ENCODE measurements at places on chromosomes 1 and 21. TPM values are rescaled to one million over a fixed set of nuclear protein-coding genes. Genes with fewer than 3 reads are reported as not detected.

DNA sequence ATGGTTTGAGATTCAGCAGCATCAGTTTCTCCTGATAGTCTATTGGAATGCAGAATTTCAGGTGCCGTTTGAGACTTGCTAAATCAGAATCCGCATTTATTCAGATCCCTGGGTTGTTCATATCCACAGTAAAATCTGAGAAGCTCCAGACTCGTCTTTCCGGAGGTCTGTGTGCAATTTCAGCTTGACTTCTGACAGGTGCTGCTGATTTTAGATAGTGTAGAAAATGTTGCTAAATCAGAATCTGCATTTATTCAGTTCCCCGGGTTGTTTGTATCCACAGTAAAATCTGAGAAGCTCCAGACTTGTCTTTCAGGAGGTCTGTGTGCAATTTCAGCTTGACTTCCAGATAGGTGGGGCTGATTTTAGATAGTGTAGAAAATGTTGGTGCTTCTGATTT, 113.7 kb downstream of the PAPPA2 start:
- DNase-seq = no peak
- H3K4me3 ChIP-seq = no peak overlapping the region
- H3K27ac ChIP-seq = no peak overlapping the region
- H3K36me3 ChIP-seq = no peaks in the 10 kb centered on the region
- H3K4me1 ChIP-seq = no peaks in the 10 kb centered on the region

DNA sequence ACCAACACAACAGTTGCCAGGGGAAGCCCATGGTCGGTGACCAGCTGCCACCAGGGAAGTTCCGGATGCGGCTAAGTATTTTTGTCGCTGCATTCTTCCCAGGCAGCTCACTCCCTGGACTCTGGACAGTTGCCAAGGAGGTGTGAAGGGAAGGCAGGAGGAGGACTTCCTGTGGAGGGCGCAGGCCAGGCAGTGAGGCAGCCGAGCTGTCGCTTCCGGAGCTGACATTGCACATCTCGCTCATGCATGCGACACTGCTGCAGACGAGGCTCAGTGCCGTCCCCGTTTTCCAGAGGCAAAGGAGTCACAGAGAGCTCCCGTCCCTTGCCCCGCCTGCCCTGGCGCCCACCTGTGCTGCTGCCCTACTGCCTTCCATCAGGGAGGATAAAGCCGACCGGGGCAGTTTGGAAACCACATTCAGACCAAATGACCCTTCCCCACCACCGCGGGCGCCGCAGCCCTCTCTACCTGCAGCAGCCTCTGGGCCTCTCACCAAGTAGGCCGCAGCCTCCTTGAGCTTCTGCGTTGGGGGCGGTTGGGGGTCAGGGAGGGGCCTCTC, 81.4 kb downstream of the NENF start:
- H3K27me3 ChIP-seq = peaks cover 11% of the 10 kb centered on the region
- H3K36me3 ChIP-seq = no peaks in the 10 kb centered on the region
- no peak overlapping the region for H3K27ac ChIP-seq
- peak; percentile 58 for DNase-seq
- H3K4me3 ChIP-seq = no peak overlapping the region
- peaks cover 24% of the 10 kb centered on the region for H3K4me1 ChIP-seq

- H3K4me1 ChIP-seq = peaks cover 6% of the 10 kb centered on the region
- H3K27ac ChIP-seq = no peak overlapping the region
These were observed 148.3 kb downstream of the KCNJ6 start for GRCh38 chr21:37767984-37768383.

The ITLN2 gene
- total RNA-seq = not detected

The STYXL2 gene
- 0.82 TPM for total RNA-seq

DNA sequence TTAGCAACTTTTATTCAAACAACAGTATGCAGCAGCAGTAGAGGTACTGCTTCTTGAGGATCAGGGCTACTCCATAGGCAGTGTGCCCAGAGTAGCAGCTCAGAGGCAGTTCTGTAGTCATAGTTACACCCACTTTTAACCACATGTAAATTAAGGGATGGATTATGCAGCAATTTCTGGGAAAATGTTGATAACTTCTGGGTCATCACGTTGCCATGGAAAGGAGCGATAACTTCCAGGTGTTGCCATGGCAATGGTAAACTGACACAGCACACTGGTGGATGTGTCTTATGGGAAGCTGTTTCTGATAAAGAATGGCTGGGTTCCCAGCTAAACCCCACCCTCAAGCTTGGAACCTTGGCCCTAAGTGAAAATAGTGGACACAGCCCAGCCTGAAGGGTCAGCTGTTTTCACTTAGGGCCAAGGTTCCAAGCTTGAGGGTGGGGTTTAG, 29.0 kb upstream of the PLA2G2A start:
- DNase-seq = peak; percentile 62
- H3K4me1 ChIP-seq = no peaks in the 10 kb centered on the region
- no peaks in the 10 kb centered on the region for H3K36me3 ChIP-seq
- no peak overlapping the region for H3K4me3 ChIP-seq
- peaks cover 5% of the 10 kb centered on the region for H3K27me3 ChIP-seq
- no peak overlapping the region for H3K27ac ChIP-seq

DNA sequence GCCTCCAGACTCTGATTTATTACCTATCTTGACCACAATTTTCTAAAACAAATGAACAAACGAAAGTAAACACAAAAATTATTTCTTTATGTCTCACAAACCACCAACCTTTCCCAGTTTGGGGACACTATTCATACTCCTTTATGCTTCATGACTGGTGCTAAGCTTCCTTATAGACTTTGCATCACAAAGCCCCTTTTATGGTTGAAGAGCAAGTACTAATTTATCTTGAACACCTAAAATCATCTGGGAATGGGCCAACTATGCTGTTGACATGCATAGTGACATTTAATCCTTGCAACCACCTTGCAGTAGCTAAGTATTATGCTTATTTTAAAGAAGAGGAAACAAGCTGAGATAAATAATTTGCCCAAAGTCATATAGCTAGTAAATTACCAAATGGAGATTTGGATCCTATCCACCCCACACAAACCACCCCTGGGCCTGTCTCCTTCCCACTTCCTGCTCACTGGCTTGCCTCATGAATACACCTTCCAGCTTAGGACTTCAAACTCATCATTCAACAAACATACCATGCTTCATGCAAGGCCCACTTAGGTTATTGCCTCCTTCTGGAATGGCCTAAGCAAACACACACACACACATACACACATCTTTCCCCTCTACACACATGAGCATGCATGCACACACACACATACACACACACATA, 192.2 kb downstream of the PLPP3 start:
- no peaks in the 10 kb centered on the region for H3K27me3 ChIP-seq
- no peak overlapping the region for H3K4me3 ChIP-seq
- H3K27ac ChIP-seq = no peak overlapping the region
- H3K4me1 ChIP-seq = no peaks in the 10 kb centered on the region

The KISS1 gene
- total RNA-seq = 2.7 TPM

DNA sequence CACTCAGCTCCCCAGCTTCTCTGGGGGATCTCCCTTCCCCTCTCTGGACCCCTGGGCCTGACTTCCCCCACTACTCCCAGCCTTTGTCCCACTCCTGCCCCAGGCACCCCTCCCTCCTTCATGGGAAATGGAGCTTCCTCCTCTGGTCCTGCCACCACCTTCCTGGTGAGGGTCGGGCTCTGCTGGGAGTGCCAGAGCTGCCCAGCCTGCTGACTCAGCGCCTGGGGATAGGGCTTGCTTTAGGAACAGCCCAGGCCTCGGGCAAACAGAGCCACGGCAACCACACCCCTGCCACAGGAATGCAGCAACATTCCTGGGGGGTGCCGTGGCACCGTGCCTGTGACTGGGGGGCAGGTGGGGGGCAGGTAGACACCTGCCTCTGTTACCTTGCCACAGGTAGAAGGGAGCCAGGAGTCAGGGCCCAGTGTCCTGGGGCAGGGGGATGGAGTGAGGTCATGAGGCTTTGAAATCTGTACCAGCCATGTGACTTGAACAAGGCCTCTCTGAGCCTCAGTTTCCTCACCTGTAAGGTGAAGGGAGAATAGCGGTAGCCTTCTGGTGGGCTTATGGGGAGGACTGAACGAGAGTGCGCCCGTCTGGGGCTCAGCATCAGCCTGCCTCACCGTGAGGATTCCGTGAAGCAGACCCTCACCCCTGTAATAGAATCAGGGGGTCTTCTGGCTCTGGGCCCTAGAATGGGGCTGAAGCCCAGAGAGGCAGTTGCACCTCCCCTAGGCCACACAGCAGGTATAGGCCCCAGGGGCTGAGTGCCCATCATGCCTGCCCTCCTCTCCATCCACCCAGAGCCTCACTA, 17.8 kb upstream of the EPHA2 start:
- peak; percentile 77 for DNase-seq
- H3K4me1 ChIP-seq = peaks cover 44% of the 10 kb centered on the region
- no peaks in the 10 kb centered on the region for H3K36me3 ChIP-seq
- peak overlapping the region; percentile 78 for H3K27ac ChIP-seq

The OXCT2 gene
- total RNA-seq = 0.36 TPM

The TNNI3K gene
- not detected for total RNA-seq

GRCh38 chr21:42666023-42666747, 12.8 kb downstream of the PDE9A start:
- no peaks in the 10 kb centered on the region for H3K4me1 ChIP-seq
- peaks cover 38% of the 10 kb centered on the region for H3K27me3 ChIP-seq
- no peak for DNase-seq
- H3K4me3 ChIP-seq = no peak overlapping the region

DNA sequence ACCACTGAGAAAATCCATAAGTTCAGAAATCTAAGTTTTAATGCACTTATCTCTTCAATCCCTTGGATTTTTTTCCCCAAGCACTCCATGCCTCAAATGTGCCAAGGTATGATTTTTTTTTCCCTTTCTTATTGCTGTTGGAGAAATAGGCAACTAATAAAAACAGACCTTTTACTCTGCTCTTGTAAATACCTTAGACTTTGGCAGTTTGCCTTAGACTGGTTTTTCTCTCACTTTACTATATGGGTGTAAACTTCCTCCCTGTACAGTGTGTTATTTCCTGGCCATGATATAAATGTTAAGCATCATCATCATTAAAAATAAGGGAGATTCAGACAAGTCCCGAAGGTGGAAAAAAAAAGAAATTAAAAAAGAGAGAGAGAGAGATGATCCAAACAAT, 65.7 kb downstream of the LRRC8C start:
- H3K4me1 ChIP-seq = no peaks in the 10 kb centered on the region
- DNase-seq = no peak
- no peak overlapping the region for H3K27ac ChIP-seq
- H3K36me3 ChIP-seq = no peaks in the 10 kb centered on the region
- H3K27me3 ChIP-seq = no peaks in the 10 kb centered on the region
- no peak overlapping the region for H3K4me3 ChIP-seq

Measured in astrocyte (in vitro differentiated cells and primary cell).